ENCODE measurements at places on chromosomes 2 and 18. TPM values are rescaled to one million over a fixed set of nuclear protein-coding genes. Genes with fewer than 3 reads are reported as not detected.

TMEM37 gene
- not detected for total RNA-seq

TRAPPC8 gene
- total RNA-seq, result 41.5 TPM

SNED1 gene
- total RNA-seq, result 15.2 TPM

MROH2A gene
- total RNA-seq, result not detected

GRB14 gene
- total RNA-seq, result not detected

NXPH2 gene
- total RNA-seq, result not detected

C2orf81 gene
- total RNA-seq, result 3.3 TPM

CIB4 gene
- total RNA-seq, result not detected

CELF4 gene
- not detected for total RNA-seq

ALPI gene
- total RNA-seq, result not detected

SERPINB10 gene
- not detected for total RNA-seq

RGPD3 gene
- total RNA-seq, result 0.19 TPM

ABCG8 gene
- not detected for total RNA-seq

PARD6G gene
- total RNA-seq, result 0.46 TPM

ORMDL1 gene
- 94.9 TPM for total RNA-seq

INO80D gene
- 26.3 TPM for total RNA-seq

EVA1A gene
- total RNA-seq, result not detected

CCDC178 gene
- total RNA-seq, result not detected

FMNL2 gene
- 0.75 TPM for total RNA-seq

ZBTB7C gene
- 0.35 TPM for total RNA-seq

SPC25 gene
- total RNA-seq, result 34.3 TPM

GKN1 gene
- total RNA-seq, result not detected

ACKR3 gene
- total RNA-seq, result 6.1 TPM

TMEM198 gene
- total RNA-seq, result 1.1 TPM

OTOS gene
- total RNA-seq, result not detected

FAM228A gene
- total RNA-seq, result not detected

CYTIP gene
- total RNA-seq, result 334 TPM

GNAL gene
- not detected for total RNA-seq

MPP4 gene
- not detected for total RNA-seq

CBLN2 gene
- not detected for total RNA-seq

FRZB gene
- total RNA-seq, result not detected

CTLA4 gene
- 19.1 TPM for total RNA-seq

SERPINB11 gene
- total RNA-seq, result not detected

KLHL29 gene
- total RNA-seq, result 4.9 TPM

TUBA3E gene
- total RNA-seq, result not detected

SH3YL1 gene
- total RNA-seq, result 30.8 TPM

GPR75 gene
- 2.3 TPM for total RNA-seq

REG3A gene
- total RNA-seq, result not detected

SLC8A1 gene
- 0.20 TPM for total RNA-seq

HRH4 gene
- total RNA-seq, result 0.17 TPM

IRS1 gene
- total RNA-seq, result 10.5 TPM

CFC1 gene
- not detected for total RNA-seq

GRHL1 gene
- 0.36 TPM for total RNA-seq

RPS27A gene
- total RNA-seq, result 1,363 TPM

LINC00305 gene
- total RNA-seq, result not detected

SLC9A4 gene
- total RNA-seq, result 0.13 TPM
